ENCODE measurements at places on chromosomes 16 and 17.

DNA sequence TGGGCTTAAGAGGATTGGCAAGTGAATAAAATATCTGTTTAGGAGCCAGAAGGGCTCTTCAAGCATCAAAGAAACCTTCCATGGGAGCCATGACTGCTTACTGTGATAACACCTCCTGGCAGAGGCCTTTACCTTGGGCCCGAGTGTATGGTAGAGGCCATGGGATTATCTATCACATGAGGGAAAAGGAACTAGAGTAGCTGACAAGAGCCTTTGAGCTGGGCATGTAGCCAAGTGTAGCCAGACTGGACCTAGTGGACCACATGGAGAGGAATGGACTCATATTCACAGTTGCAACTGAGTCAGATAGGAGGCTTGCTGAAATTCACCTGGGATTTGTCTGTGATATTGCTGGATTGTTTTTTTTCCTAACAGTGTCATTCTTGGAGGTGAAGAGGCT lies 276.0 kb upstream of the ZFHX3 start:
- no peak for DNase-seq

DNA sequence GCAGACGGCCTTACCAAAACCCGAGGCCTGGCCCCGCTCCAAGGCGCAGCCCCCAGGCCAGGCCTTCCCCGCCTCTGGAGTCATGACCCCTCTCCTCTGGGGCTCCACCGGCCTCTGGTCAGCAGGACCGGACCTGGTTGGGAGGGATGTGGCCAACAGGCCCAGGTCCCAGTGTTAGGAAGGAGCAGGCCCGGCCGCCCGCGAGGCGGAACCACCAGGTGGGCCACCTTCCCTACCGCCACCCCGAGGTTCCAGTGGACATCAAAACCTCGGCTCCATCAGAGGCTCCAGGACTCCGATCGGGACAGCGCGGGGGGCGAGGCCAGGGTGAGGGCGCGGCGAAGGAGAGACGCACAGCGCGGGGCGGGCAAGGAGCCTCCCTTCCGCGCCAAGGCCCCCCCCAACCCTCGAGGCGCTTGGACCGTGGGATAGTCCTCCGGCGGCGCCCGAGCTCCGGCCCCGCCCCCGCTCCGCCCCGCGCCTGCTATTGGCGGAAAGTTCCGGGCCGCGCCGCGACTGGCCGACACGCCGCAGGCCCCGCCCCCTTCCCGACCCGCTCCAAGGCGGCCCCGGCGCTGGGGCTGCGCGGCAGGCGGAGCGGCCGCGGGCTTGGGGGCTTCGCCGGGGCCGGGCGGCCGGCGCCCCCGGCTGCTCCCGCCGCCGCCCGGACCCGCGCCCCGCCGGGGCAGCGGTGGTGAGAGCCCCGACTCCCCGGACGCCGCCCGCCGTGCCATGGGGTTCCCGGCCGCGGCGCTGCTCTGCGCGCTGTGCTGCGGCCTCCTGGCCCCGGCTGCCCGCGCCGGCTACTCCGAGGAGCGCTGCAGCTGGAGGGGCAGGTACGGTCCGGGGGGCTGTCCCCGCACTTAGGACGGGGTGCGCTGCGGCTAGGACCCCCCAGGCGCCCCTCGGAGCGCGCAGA lies at the start of gene METRN:
METRN (plus strand) TSS at position 561 of the 919 bp plus-strand sequence; CDS start at position 733, 172 bp downstream.
- peak; percentile 88 for DNase-seq

DNA sequence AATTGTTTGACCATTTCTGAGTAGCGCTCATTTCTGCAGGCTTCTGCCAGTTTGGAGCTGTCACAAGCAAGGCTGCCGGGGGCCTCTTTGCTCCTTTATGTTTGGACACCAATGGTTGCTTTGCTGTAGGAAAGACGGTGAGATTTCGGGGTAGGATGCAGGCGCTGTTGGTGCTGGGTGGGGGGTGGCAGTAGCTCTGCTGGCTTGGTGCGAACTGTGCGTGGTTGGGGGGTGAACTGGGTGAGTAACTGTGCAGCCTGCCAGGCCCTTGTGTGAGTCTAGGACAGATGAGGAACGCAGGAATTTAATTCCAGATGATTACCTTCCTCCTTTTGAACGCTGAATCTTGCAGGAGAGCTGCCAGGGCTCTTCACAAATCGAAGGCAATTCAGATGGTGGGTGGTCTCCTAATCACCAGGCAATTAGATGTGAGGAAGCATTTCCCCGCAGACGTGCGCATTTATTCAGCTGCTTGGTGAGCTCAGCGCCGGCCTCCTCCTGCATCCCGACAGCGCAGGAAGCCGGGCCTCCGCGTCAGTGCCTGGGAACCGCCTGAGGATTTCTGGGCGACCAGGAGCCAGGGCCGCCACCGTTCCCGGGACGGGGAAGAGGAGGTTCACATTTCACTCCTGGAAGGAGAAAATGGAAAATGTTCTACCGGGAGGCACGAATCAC lies 154.4 kb downstream of the FOXL1 start:
- DNase-seq = no peak

DNA sequence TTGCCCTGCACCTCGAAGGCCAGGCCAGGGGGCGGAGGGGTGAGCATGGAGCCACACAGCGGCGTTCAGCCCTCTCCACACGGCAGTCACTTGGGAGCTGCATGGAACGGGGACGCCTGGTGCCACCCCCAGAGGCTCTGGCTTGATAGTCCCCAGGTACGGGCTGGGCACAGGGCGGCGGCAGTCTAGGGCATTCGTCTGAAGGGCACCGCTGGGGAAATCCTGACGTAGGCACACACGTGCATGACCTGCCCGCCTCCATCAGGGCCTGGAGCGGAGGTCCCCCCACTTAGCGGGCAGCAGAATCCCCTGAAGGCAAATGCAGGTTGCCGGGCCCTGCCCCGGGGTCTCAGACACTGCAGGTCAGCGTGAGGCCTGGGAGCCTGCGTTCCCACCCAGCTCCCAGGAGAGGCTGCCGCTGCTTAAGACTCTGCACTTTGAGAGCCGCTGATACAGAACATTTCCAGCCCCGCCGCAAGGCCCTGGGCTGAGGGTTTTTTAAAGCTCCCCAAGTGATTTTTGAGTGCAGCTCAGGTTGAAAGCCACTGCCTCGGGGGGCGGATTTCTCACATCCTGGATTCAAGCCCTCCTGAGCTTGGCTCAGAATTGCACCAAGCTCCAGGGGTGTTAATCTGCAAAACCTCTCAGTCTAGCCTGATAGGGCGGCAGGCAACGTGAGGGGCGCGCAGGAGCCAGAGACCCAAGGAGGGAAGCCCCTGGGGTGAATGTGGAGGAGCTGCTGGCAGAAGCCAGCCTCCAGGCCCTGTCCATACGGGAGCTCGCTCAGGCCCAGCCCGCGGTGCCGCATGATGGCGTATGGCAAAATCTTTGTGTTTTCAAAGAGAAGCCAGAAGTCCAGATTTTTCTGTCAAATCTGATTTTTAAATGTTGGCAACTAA lies 182.3 kb upstream of the GSE1 start:
- no peak for DNase-seq

DNA sequence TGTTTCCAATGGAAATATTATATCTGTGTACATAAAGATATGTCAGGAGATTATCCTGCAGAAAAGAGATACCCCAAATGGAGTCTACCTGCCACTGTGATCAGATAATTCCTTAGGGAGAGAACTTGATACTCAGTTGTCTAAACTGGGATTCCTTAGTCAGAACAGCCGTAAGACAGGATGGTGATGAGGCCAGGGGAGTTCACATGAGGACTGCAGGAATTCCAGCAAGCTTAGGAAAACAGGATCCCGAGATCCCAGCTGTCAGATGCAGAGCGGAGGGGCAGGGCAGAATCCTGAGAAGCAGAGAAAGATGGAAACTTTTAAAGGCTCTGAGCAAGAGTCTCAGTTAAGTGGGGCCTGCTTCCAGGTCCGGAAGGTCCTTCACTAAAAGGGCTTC lies 4.7 kb downstream of the KRABD2 start:
- DNase-seq = no peak

GRCh38 chr16:72198771-72199201 lies 26.8 kb upstream of the PMFBP1 start:
- no peak for DNase-seq

GRCh38 chr16:83849421-83849820 lies 41.6 kb downstream of the HSBP1 start:
- DNase-seq = no peak

DNA sequence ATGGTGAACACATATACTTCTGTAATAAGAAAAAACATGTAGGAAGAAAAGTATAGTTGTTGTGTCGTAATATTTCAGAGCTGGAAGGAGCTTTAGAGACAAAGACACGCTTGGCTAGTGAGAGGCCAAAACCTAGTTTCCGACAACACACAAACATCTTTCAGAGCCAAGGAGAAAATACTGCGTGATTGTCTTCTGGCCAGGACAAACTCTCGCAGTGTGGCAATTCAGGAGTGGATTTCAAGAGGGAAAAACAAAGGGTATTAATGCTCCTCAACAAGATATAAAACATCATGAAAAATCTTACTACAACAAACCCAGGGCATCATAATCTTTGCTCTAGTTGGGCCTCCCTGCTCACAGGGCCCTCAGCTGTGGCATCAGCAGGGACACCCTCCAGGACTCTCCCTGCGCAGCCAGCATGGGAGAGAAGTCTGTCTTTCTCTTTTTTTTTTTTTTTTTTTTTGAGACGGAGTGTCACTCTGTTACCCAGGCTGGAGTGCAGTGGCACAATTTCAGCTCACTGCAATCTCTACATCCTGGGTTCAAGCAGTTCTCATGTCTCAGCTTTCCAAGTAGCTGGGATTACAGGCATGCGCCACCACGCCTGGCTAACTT lies 66.4 kb downstream of the CYB5B start:
- DNase-seq = no peak

DNA sequence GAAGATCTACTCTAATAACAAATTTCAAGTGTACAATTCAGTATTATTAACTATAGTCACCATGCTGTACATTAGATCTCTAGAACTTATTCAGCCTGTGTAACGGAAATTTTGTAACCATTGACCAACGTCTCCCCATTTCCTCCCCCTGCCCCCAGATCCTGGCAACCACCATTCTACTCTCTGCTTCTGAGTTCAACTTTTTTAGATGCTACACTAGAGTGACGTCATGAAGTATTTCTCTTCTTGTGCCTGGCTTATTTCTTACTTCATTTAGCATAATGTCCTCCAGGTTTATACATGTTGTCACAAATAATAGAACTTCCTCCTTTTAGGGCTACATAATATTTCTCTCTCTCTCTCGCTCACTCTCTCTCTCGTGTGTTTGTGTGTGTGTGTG lies 157.5 kb downstream of the ANKFN1 start:
- no peak for DNase-seq

GRCh38 chr17:2034157-2034556 lies 4.2 kb downstream of the DPH1 start:
- no peak for DNase-seq

GRCh38 chr17:57604771-57605674 lies 140.1 kb downstream of the CCDC182 start:
- DNase-seq = no peak

DNA sequence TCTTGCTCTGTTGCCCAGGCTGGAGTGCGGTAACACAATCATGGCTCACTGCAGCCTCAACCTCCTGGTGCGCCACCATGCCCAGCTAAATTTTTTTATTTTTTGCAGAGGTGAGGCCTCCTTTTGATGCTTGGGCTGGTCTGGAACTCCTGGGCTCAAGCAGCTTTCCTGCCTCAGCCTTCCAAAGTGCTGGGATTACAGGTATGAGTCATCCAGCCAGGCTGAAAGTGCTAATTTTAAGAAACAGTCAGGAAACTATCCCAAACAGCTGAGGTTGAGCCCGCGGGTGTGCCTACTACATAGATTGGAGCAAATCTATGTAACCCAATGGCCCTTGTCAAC lies 738 bp upstream of the XPO6 start:
- no peak for DNase-seq

DNA sequence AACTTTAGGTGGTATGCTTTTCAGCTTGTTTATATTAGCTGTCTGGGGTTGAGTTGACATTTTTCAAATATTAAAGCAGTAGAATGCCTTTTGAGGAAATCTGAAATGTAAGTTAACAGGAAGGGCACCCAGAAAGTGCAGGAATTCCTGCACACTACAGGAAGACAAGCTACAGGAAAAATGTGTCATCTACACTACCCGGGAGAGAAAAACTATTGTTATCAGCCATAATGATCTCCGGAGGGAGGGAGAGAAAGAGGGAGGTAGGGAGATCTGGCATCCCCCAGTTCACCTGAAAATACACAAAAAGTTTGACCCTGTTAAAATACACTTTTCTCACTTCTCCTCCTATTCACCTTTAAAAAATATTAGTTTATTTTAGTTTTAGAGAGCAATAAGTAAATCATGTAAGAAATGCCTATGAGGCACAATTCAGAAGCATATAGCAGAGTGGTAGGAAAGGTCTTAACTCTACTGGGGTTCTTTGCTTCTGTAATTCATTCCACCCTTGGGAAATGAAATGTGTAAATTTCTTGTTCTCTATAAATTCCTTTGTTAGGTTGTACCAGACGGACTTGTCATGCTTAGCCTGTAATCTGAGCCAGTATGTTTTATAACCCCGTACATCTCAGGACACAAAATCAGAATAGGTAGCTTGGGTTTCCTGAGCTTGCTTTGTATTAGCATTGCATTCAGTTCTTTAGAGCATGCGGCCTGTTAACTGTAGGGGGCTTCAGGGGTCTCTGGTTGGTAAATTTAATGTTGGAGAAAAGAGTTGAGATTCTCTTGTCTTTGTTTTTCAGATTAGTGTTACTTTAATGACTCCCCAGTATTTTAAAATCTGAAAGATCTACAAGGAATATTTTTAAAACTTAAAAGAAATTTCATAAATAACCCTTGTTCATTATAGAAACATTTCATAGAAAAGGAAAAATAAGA lies 3.3 kb downstream of the MAP2K6 start:
- no peak for DNase-seq

DNA sequence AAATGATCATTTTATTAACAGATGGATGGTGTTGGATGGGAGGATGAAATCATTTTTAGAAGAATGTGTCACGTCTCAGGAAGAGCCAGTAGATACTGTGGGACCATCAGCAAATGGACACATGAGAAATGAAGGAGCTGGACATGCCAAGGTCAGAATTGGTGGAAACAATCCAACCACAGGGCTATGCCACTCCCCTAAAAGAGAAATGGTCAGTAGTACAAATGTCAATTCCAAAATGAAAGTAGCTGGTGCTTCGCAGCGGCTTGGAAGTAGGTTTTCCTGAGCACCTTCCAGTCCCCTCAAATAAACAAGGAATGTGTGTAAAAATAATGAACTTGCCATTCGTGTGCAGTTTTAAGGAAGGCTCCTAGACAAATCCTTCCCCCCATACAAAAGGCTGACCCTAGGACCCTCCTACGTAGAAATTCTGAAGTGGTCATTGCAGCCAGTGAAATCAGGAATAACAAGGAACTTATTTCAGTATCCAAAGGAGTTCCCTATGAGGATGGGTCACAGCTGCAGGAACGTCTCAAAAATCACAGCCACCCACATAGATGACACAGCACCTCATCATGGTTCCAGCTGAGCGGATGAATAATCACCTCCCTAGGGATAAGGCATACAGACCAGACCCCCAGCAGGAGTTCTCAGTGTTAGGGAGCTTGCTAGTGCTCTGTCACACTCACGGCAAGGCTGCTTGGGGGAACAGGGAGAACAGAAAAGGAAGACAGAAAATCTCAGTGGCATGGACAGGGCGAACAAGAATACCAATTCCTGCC lies 239.2 kb downstream of the HS3ST3A1 start:
- DNase-seq = no peak

- no peak for DNase-seq
Measured at GRCh38 chr16:75931043-75931442, 204.8 kb upstream of the CPHXL start.

Data from activated T-cell treated with anti-CD3 and anti-CD28 coated beads for 1 hour (primary cell).